ENCODE measurements at places on chromosomes 2 and 18. TPM values are rescaled to one million over a fixed set of nuclear protein-coding genes. Genes with fewer than 3 reads are reported as not detected.

Gene CYP26B1
- not detected for total RNA-seq

Gene DNAJC5G
- total RNA-seq: not detected

Gene RTKN
- total RNA-seq: 1.1 TPM

Gene RTP5
- total RNA-seq: 0.11 TPM

Gene B3GNT7
- 0.16 TPM for total RNA-seq

Gene COL4A3
- total RNA-seq: not detected

Gene ACVR1C
- 0.61 TPM for total RNA-seq

Gene ANKRD30B
- total RNA-seq: not detected

DNA sequence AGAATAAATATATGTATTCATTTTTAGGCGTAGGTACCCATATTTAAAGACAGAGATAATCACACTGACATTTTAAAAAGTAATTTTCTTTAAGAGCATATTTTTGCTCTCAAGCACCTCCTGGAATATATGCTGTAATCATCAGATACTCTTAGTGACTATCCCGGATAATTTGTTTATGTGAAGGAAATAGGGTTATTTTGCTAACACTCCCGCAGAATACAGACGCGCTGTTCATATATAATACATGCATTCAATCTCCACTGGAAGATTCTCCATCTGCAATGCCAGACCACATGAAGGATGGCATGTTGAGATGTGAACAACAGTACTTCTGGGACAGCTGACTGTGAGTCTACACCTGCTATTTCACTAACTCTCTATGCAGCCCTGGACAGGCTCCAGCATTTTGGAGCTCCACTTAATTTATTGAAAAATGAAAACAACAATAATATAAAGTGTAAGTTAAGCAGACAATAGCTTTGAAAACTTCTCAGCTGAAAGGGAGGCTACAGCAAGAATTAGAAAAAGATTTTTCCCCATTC, 430.6 kb downstream of the TMX3 start:
- no peaks in the 10 kb centered on the region for H3K36me3 ChIP-seq
- H3K4me3 ChIP-seq: no peak overlapping the region
- no peaks in the 10 kb centered on the region for H3K27me3 ChIP-seq
- no peak for DNase-seq

DNA sequence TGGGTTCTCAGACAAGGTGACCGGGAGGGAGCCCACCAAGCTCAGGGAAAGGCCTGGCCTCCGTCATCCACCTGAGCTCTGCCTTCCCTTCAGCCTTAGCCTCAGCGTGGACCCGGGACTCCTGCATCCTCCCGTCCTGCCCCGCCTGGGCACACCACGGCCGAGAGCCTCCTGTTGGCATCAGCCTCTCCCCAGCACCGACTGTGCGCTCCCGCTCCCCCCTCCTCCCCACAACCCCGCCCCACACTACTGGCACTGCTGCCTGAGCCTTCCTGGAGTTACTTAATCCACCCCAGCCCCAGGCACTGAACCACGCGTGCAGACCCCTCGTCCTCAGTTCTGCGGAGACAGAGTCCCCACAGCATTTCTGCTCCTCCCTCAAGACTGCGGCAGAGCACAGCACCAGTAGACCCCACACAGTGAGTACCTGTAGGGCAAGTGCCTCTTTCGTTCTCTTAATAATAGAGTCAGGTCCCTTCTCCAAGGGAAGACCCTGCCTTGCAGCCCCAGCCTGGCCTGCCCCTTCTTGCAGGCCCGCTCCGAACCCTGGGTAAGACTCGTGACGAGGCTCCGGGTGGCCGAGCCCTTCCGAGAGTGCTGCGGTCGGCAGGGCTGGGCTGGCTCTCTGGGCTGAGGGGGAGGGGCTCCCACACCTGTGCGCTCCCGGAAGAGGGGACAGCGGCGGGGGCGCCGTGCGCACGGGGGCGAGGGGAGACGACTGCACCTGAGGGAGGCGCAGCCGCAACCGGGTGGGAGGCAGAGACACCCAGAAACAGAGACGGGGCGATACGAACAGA, at the start of gene AMER3:
Gene AMER3 (plus strand): TSS at position 285 of the 797 bp plus-strand sequence. CDS start 6,533 bp downstream, outside the sequence.
- no peak for DNase-seq
- H3K27ac ChIP-seq: no peak within 1 kb of the TSS
- H3K4me1 ChIP-seq: no peaks in the 10 kb centered on the region
- H3K27me3 ChIP-seq: peaks cover 14% of the 10 kb centered on the region

- DNase-seq: peak; percentile 66
- peak within 1 kb of the TSS; percentile 11 for H3K27ac ChIP-seq
- no peaks in the 10 kb centered on the region for H3K36me3 ChIP-seq
- no peaks in the 10 kb centered on the region for H3K27me3 ChIP-seq
- H3K4me3 ChIP-seq: peak within 1 kb of the TSS; percentile 73
These were observed at the start of gene TGFA for GRCh38 chr2:70553584-70554337. Gene TGFA (minus strand): TSS chr2:70553826. CDS start chr2:70553767, 59 bp downstream.

DNA sequence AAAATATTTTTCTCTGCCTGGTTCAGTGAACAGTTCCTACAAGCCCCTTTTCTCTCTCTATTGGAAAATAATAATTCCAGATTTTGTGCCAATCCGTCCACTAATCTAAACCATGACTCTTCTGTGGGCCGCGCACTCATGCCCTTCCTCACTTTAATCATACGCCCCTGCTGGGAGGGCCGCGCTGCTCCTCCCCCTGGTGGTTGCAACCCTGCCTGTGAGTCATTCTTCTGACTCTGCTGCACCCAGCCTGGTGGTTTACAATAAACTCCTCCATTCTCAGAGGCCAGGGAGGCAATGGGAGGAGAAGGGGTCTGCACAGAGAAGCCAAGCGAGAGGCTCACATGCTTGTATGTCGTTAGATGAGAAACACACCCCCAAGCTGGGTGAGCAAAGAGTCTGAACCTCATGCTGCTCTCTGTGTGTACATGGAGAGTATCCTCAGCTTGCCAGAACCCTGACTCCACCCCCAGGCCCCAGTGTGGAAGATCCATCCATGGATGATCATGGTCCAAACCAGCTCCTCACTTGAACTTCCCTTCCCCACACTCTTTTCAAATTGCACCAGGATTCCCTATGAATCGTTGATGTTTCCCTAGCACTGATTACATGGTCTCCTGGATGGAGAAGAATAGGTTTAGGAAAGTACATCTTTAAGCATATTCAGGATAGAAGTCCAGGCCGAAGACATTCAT, 228.9 kb downstream of the ANKRD30B start:
- H3K4me3 ChIP-seq: no peak overlapping the region
- H3K36me3 ChIP-seq: no peaks in the 10 kb centered on the region
- no peak overlapping the region for H3K27ac ChIP-seq
- no peaks in the 10 kb centered on the region for H3K4me1 ChIP-seq

DNA sequence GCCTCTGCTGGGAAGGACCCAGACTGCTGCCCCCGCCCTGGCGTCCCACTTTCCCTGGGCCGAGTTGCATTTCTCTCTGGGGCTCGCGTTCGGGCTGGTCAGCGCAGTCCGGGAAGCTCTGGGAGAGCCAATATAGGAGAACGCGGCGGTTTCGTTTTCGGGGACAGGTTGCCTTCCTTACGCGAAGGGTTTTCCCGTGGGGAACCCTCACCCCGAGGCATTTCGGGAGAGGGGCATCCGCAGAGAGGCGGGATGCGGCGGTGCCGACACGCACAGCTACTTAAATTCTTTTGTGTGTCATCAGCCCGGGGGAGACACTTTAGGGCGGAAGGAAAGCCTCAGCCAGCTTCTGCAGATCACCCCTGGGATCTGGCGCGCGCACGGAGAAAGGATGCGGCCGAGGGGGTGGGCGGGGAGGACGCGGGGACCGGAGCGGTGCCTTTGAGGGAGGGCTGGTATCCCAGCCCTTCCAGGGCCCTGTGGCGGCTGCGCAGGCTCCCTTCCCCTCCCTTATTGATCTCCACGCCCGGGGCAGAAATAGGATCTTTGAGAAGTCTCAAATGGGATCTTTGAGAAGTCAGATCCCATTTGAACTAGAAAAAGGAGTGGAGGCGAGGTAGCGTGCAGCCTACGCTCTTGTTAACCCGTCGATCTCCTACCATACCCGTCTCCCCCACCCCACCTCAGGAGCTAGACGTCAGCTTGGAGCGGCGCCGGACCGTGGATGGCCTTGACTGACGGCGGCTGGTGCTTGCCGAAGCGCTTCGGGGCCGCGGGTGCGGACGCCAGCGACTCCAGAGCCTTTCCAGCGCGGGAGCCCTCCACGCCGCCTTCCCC, 1.2 kb downstream of the GATA6 start:
- DNase-seq: no peak
- no peak overlapping the region for H3K27ac ChIP-seq
- H3K4me1 ChIP-seq: peaks cover 21% of the 10 kb centered on the region
- H3K4me3 ChIP-seq: peak overlapping the region; percentile 51
- H3K27me3 ChIP-seq: peaks cover 65% of the 10 kb centered on the region

DNA sequence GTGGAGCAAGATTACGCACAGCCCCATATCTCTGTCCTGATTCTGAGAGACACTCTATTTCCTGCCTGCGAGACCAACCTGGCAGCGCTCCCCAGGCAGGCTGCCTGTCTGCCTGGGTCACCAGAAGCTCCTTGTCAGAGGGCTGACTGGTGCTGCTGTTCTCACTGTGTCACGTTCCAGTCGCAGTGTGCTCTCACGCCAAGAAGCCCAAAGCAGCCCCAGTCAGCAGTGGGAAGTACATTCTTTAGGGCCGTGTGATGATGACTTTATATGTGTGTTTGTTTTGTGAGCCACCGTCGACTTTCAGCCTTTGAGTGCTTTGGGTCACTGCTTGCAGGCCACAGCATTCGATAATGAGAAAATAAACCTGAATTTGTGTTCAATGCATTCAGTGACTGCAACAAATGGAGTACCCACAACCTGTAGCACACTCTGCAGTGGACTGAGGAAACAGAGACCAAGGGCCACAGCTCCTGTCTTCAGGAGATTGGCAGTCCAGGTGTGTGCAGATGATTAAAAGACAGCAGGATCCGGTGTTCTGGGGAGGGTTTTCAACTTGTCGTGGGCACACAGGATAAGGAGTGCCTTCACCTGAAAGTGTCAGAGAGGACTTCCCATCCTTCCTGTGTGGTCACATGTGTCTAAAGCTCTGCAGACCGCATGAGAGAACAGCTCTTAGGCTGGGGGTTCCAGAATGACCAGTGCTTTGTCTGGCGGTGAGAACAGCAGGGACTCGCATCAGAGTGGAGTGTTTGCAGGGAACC, 4.8 kb downstream of the TNFRSF11A start:
- no peak overlapping the region for H3K4me3 ChIP-seq
- H3K36me3 ChIP-seq: no peaks in the 10 kb centered on the region
- DNase-seq: no peak
- peaks cover 40% of the 10 kb centered on the region for H3K27me3 ChIP-seq
- H3K4me1 ChIP-seq: peaks cover 11% of the 10 kb centered on the region

DNA sequence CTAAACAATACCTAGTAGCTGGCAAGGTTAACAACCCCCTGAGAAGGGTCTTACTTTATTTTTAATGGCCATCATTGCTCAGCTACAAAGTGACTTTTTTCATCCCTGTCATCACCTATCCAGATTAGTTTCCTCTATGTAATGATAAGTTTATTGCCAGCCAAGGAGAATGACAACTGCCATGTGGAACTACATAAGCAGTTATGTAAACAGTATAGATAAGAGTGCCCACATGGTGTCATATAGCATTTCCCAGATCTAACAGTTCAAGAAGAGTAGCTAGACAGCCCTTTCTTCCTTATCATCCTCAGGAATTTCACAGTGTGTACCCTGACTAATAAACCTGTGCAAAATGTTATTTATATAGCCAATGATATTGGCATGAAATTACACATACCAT, 240.2 kb upstream of the PIK3C3 start:
- no peaks in the 10 kb centered on the region for H3K4me1 ChIP-seq
- DNase-seq: no peak
- H3K27ac ChIP-seq: no peak overlapping the region
- H3K36me3 ChIP-seq: no peaks in the 10 kb centered on the region
- H3K27me3 ChIP-seq: no peaks in the 10 kb centered on the region
- no peak overlapping the region for H3K4me3 ChIP-seq

GRCh38 chr2:225462945-225463344, 63.4 kb downstream of the NYAP2 start:
- H3K27me3 ChIP-seq: no peaks in the 10 kb centered on the region
- no peak overlapping the region for H3K4me3 ChIP-seq
- H3K27ac ChIP-seq: no peak overlapping the region
- H3K36me3 ChIP-seq: no peaks in the 10 kb centered on the region
- H3K4me1 ChIP-seq: peaks cover 11% of the 10 kb centered on the region

DNA sequence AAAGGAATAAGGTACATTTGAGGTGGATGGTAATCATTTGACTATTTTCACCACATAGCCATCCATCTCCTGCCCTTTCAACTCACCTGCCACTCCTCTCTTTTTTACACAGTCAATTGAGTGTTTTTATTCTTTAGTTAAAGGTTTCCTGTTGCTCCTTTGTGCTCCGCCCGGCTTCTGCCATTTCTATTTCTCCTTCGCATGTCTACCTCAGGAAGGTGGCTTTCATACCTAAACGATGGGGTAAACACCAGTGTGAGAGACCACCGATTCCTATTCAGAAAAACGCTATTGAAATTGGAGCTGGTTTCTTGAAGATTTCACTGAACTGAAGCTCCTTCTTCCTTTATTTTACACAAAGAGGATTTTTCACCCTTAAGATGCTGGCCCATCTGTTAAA, 1628.0 kb upstream of the PIK3C3 start:
- no peak overlapping the region for H3K27ac ChIP-seq
- H3K4me1 ChIP-seq: no peaks in the 10 kb centered on the region
- no peaks in the 10 kb centered on the region for H3K36me3 ChIP-seq
- DNase-seq: no peak

DNA sequence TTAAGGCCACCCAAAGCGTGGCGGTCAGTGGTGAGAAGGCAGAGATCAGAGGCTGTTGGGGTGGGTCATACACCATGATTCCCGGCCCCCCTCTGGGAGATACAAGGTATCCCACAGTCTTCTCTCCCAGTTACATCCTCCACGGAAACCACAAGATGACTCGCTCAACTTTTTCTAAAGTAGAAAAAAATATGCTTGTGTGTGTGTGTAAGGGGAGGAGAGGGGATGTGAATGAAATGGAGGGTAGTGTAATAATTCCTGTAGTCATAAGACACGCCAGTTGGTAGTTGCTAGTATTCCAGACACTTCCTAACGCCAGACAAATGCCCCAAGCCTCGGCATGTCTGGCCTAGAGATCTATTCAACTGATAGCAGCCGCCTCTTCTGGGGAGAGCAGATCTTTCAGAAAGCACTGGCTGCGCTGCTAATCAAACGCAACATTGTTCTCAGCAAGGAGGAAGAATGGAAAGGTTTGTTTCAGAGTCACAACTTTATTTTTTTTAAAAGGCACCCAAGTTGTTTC, 143.5 kb downstream of the TGIF1 start:
- H3K4me1 ChIP-seq: peaks cover 41% of the 10 kb centered on the region
- H3K27me3 ChIP-seq: no peaks in the 10 kb centered on the region
- H3K27ac ChIP-seq: peak overlapping the region; percentile 95
- no peaks in the 10 kb centered on the region for H3K36me3 ChIP-seq
- no peak for DNase-seq
- peak overlapping the region; percentile 59 for H3K4me3 ChIP-seq

DNA sequence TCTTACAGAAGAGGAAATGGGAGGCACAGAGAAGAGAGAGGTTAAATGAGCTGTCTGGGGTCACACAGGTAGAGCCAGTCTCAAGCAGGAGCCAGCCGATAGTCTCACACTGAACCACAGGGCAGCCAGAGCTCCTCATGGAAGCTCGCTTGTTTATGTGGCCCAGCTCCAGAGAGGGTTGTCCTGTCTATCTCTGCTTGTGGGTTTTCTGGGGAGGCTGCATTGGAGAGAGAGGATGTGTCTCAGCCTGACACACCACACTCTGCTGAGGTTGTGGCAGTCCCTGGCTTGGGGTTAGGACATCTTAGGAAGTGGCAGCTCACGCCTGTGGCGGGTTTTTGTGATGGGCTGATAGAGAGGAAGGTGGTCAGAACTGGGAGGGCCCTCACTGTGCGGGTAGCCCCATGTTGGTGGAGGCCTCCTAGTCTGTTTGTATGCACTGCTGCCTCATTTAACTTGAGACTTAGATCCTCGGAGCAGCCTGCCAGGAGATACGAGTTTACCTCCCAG, 52.3 kb downstream of the TCF7L1 start:
- no peak for DNase-seq
- H3K27ac ChIP-seq: no peak overlapping the region
- no peaks in the 10 kb centered on the region for H3K27me3 ChIP-seq
- no peaks in the 10 kb centered on the region for H3K36me3 ChIP-seq
